ENCODE measurements at places on chromosomes 5 and 9. TPM values are rescaled to one million over a fixed set of nuclear protein-coding genes. Genes with fewer than 3 reads are reported as not detected.

GRCh38 chr9:36840898-36841536, 193.1 kb downstream of the PAX5 start:
- DNase-seq = peak; percentile 15

- DNase-seq = peak; percentile 54
Measured at GRCh38 chr5:15731699-15732098, 231.7 kb downstream of the FBXL7 start.

TSSK1B gene
- 2.9 TPM for total RNA-seq

GRCh38 chr5:146076028-146076427, 29.3 kb downstream of the PLAC8L1 start:
- no peak for DNase-seq

- no peak for DNase-seq
Measured at GRCh38 chr5:151070449-151070848, 10.4 kb downstream of the TNIP1 start.

DNA sequence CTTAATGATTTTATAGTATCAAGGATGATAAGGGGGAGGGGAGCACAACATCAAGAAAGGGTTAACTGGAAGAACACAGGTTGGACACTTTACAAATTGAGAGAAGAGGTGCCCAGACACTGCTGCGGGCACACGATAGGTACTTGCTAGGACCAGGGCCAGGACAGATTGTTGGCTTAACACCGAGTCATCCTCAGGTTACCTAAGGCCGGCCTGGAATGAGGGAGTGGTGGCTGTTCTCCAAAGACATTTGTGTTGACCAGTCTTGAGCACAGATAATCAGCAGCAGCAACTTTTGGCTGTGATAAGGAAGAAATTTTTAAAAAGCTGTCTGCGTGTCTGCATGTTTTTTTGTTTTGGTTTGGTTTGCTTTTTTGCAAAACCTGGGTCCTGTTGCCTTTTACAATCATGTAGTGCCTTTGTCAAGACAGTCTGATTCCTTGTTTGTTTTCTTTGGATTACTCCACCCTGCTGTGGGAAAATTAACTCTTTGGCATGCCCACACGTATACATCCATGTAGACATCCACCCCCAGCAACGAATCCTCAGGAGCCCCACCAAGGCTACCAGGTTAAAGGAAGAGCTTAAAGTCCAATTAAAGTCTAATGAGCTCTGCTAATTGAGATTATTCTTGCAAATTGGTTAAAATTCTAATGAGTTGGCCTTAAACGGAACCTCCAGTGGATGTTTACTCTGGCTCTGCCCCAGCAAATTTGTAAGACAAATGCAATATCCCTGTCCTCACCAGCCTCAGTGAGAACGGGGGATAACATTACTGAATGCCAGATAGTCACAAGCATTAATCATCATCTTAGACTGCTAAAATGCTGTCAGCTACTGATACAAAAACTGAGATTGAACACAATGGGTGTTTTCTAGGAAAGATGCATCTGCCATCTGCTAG, 382.3 kb downstream of the ACTL7B start:
- DNase-seq = peak; percentile 44

DNA sequence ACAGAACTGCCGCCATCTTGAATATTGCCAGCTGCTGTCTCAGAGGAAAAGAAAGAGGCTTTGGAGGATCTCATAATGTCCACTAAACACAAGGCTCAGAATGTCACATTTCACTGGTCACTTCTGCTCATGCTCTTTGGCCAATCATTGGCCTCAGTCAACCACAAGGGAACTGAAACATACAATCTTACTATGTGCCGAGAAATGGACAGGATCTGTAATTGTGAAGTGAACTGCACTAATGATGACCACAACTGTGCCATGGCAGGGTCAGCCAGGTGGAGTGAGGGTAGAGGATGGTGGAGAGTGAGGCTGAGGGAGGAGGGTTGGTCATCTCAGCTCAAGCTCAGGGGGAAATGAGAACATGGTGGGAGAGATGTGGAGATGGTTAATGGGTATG, 32.8 kb downstream of the GDNF start:
- DNase-seq = no peak

EXOC3 gene
- total RNA-seq = 19.7 TPM

Measured in umbilical cord (tissue), 2 donors.